ENCODE measurements at places on chromosomes 12 and 14.

GRCh38 chr12:76688631-76689030, 75.3 kb upstream of the ZDHHC17 start:
- DNase-seq: no peak

DNA sequence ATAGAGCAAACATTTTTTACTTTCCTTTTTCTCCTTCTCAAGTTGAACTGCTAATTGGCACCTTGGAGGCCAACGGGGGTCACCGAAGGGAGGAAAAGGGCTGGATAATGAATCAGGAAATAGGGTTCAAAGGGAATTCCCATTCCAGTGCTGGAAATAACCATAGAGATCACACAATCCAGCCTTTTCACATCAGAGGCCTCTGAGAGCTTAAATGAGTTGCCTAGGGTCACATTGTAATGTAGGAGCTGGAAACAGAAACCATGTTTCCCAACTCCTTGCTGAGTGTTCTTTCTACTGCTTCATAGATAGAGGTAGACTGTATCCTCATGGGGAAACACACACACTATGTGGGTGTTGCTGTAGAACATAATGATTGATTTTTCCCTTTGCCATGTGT, 60.6 kb upstream of the DDHD1 start:
- DNase-seq: no peak

- DNase-seq: no peak
These were observed 136.8 kb upstream of the C14orf180 start for GRCh38 chr14:104442631-104443390.

GRCh38 chr14:72457641-72458040, 436.3 kb downstream of the DPF3 start:
- no peak for DNase-seq

- no peak for DNase-seq
These were observed 179.1 kb downstream of the KITLG start for GRCh38 chr12:88401155-88401554.

Measured in stomach (tissue), 19 donors.